ENCODE measurements at places on chromosomes 3 and 15. TPM values are rescaled to one million over a fixed set of nuclear protein-coding genes. Genes with fewer than 3 reads are reported as not detected.

Gene EPHA3
- polyA plus RNA-seq, result 33.0 TPM

Gene FURIN
- 2.9 TPM for polyA plus RNA-seq

Gene CADPS
- 118 TPM for polyA plus RNA-seq

Gene RLBP1
- 0.16 TPM for polyA plus RNA-seq

Gene TP53BP1
- 114 TPM for polyA plus RNA-seq

Measured in neural cell (in vitro differentiated cells).